Mesothelial cell of epicardium (in vitro differentiated cells): ENCODE measurements at places on chromosomes 5 and 9.

GRCh38 chr9:36018891-36019720, 17.6 kb upstream of the RECK start:
- DNase-seq: no peak

DNA sequence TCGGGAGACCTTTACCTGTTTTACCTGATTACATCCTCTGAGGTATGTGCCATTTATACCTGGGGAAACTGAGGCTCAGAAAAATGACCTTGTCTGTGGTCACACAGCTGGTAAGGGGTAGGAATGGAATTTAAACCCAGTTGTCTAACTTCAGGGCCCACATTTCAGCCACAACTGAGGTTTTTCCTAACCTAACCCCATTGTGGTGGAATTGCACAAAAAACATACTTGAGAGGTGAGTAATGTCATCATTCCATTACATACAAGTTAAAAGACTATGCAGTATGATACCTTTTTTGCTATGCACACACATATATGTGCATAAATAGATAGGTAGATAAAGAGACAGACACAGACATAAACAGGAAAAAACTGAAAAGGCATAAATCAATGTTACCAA, 14.1 kb downstream of the FGF1 start:
- DNase-seq: no peak

DNA sequence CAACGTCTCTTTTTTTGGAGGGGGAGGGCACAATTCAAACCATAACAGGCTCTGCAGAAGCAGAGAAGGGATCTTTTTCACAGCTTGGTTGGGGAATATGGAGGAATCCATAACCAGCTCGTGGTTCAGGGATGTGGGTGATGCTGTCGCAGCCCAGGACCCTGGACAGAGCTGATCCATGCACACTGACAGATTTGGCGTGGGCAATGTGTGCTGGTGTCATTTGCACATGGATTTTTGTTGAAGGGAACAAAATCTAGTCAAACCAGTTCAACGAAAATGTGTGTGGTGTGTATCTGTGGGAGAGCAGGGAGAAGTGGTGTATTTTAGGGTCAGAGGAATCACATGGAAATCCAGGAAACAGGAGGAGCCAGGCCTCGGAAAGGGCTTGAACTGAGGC, 4.2 kb downstream of the DOCK2 start:
- no peak for DNase-seq

- DNase-seq: no peak
Measured at GRCh38 chr5:133399247-133399891, 213.0 kb downstream of the FSTL4 start.

GRCh38 chr9:18632632-18633403, 158.9 kb downstream of the ADAMTSL1 start:
- DNase-seq: no peak

- no peak for DNase-seq
Measured at GRCh38 chr9:123268199-123268464, 254 bp downstream of the STRBP start.

DNA sequence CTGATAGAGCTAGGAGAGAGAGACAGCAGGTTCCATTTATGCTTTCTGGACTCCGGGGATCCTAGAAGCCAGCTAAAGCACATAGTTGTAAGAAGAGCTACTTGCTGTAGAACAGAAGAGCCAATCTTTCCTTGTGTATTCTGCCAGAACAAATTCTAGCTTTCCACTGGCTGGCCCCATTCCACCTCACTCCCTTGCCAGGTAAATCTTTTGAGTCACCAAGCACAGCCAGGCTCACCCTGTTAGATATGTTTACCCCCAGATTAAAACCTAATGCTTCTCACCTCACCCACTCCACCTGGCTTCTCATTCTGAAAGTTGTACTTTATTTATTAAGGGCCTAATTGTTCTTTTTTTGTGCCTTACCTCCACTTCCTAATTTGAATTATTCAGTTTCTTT, 48.9 kb upstream of the CHD1 start:
- DNase-seq: no peak

DNA sequence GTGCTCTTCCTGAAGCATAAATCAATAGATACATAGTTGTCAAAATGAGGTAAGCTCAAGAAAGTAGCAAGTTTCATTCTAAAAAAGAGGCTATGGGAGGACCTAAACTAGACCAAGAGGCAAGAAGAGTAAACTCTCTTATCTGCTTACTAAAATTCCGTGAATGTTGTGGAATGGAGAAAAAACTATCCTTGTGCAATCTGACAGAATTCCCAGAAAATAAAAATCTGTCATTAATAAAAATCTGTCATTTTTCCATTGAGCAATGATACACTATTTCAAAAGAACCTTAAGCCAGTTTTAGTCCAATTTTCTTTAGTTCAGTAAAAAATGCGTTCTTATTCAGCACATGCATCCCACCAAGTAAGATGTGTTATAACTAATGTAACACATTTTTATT, 15.9 kb upstream of the FANCC start:
- DNase-seq: no peak

GRCh38 chr5:111697215-111697614, 59.8 kb downstream of the NREP start:
- DNase-seq: peak; percentile 49

DNA sequence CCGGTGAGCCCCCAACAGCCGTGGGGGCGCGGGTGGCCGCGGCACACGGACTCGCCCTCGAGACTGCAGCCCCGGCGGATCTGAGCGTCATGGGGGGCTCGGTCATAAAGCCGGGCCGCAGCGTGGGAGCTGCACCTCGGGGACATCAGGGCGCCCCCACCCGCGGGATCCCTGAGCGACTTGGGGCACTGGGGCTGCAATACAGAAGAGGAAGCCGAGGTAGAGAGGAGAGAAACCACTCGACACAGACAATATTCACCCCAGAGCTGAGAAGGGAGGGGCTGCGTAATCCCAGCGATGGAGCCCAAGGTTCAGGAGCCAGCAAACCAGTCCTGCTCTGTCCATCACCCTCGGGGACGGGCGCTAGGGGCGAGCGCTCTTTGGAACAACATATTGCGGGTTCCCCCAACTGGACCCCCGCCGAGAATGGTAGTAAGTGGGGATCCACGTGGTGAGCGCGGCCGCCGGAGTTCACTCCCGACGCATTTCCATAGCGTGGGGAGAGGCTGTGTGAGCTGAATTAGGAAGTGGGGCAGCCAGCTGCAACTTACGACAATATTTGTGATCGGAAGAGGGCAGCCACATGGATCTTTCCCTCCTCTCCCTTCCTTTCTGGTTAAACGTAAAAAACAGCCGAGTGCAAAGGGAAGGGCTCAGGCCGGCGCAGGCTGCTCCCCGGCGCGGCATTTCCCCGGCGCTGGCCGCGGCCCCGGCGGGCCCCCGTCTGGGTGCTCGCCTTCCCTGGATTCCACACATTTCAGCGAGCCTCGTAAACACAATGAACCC, 9.9 kb downstream of the PTCH1 start:
- no peak for DNase-seq

DNA sequence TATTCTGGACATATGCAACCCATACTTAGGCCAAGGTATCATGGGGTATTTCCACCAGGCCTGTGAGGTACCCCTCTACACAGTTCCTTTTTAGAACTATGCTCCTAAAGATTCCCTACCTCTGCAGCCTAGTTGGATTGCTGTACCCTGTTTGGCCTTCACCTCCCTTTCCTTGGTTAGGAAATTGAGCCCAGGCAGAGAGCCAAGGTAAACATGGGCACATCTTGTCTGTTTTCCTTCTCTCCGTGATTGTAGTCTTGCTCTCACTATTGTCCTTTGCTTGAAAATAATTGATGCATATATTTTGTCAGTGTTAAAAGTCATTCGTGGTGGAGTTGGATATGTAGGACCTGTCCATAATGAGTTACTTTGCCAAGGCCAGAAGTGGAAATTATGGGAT, 26.7 kb downstream of the BDP1 start:
- no peak for DNase-seq

- no peak for DNase-seq
Measured at GRCh38 chr5:131765261-131765660, 31.6 kb downstream of the FNIP1 start.

DNA sequence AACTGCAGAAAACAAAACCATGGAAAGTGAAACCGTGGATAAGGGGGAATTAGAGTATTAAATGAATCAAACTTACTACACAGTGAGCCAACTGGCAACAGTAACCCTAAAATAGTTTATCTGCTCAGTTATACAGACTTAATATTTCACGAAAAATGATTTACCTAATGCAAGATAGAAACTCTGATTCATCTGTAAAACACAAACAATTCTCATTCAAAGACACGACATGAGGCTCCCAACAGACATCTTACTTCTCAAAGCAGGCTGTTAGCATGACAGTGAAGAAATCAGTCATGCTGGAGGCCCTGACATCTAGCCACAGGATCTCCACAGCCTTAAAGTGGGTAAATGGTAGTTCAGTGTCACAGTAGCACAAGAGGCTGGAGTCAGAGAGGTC, 131.2 kb downstream of the FBN2 start:
- no peak for DNase-seq

- no peak for DNase-seq
Measured at GRCh38 chr9:114757984-114758383, 47.9 kb downstream of the TNFSF15 start.

GRCh38 chr9:112921549-112921948, 30.9 kb upstream of the SLC46A2 start:
- DNase-seq: no peak

GRCh38 chr5:60945813-60946187, 795 bp downstream of the NDUFAF2 start:
- no peak for DNase-seq

DNA sequence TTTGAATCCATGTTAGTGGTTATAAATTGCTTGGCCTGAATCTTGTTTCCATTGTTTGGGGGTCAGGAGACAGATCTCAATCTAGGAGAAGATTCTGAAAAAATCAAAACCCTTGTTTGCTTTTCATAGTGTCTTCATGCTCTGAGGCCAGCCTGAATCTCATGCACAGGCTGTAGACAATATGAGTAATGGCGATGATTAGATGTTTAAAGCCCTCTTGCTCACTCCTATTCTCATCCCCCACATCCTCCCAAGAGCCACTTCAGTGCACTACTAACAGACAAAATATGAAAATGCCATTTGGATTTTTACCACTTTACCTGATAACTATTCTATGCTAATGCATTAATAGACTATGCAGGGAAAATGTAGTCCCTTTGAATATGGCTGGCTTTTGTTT, 129.4 kb downstream of the NUDT12 start:
- no peak for DNase-seq
